ENCODE measurements at places on chromosomes 5 and 9.
A peak's percentile ranks its signal among the peaks of the same experiment; 100 is the strongest.

DNA sequence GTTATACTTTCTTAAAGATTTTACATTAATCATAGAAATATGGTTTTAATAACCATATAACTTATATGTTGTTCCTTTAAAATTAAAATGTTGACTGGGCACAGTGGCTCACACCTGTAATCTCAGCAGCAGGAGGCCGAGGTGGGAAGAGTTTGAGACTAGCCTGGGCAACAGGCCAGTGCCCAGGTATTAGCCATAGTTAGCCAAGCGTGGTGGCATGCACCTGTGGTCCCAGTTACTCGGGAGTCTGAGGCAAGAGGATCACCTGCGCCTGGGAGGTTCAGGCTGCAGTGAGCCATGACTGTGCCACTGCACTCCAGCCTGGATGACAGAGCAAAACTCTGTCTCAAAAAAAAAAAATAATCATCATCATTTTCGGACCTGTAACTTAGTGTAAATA is 133.5 kb downstream of the DTWD2 start:
- DNase-seq, result no peak

DNA sequence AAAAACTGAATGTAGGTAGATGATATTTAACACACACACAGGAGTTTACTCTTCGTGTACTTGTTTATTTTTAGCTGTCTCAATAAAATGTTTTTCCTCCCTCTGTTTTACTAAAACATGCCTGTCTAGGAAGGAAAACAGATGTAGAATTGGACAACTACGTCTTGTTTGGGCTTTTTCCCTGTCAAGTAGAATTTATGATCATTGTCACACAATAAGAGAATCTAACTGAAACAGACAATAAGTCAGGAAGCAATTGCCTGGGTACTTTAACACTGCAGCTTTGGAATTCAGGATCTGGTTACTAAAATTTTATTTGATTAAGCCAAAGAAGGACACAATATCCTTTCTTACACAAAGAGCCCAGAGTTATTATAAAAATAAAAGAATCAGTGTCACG is 164.2 kb downstream of the ZDHHC21 start:
- DNase-seq, result no peak

DNA sequence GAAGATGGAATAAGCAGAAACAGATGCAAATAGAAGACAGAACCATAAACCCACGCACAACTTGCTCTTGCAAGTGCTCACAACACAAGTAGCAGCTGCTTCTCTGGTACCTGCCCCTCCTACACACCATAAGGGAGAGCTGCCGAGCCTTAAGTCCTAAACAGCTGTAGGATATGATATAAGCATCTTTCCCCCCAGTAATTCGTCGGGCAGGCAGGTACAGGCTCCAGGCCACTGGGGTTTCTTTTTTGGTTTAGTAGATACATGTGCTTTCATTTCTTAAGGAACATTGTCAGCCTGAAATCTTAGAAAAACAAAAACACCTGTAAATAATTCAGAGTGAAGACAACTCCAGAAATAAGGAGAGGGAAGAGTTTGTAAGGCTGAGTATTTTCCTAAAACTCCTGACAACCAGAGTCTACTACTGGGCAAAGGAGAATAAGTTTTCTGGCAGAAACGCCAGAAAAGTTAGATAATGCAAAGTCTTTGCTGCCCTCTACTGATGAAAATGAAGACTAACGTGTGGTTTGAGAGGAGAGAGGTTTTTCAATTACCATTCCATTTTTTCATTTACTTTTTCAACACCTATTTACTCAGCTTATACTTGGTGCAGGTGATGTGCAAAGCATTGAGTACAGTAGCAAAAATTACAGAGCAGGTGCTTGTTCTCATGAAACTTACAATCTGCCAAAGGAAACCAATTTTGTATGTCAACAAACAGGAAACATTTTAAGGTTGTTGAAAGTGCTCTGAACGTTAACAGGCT is 20.1 kb upstream of the TCERG1 start:
- DNase-seq, result peak; percentile 63

- no peak for DNase-seq
Measured at GRCh38 chr9:89274838-89275237, 36.2 kb upstream of the CKS2 start.

- no peak for DNase-seq
Measured at GRCh38 chr5:22683050-22683449, 170.1 kb downstream of the CDH12 start.

- no peak for DNase-seq
Measured at GRCh38 chr5:168328814-168329213, 37.4 kb downstream of the WWC1 start.

DNA sequence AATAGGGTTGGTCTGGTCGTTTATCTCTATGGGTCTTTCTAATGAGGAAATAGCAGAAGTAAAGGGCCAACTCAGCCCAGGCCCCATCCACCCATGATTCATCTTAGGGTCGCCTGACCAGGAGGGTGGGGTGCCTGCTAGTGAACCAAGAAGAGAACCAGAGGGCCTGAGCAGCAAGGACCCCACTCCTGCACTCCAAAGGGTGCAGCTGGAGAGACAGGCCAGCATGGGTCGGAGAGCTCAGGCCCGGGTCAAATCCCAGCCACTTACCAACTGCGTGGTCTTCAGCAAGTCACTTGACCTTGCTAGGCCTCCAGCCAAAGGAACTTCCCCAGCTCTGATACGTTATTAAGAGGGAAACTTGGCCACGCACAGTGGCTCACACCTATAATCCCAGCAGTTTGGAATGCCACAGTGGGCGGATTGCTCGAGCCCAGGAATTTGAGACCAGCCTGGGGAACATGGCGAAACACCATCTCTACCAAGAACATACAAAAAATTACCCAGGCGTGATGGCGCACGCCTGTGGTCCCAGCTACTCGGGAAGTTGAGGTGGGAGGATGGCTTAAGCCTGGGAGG is 4.3 kb downstream of the BBLN start:
- no peak for DNase-seq

GRCh38 chr9:98184326-98184725 is 8.1 kb downstream of the CORO2A start:
- DNase-seq, result no peak

GRCh38 chr5:1065891-1066650 is 45.8 kb downstream of the SLC12A7 start:
- DNase-seq, result no peak

DNA sequence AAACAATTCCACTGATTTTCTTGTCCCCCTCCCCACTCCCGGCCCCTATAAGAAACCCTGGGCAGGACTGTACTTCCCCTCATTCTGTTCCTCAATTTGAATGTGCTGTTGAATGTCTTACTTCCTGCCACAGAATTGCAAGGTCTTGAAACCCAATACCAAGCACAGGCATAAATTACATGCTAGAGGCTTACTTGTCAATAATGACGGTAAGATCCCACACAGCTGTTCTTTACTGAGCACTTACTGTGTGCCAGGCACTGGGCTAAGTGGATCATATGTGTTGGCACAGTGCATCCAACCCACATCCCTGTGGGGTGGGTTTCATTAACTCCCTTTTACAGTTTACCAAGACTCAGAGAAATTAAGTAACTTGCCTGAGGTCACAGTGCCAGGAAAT is 63.4 kb downstream of the MVB12B start:
- no peak for DNase-seq

GRCh38 chr5:135944967-135945560 is 9.7 kb downstream of the LECT2 start:
- peak; percentile 49 for DNase-seq

DNA sequence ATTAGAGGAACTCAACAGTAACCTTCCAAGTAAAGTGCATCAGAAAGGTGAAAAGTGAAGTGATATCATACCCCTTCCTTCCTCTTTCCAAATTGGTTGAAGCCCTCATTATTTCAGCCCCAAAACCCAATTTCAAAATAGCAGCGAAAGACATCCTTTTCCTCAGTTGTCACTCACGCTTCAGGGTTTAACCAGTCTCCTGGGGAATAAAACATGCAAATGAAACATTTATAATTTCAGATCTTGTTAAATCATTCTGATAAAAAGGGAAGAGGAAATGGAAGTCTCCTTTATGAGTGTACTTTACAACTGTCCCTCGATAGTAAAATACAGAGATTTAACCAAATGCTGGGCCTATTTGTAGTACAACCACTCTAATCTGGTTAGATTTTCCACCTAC is 22.5 kb downstream of the TRPM6 start:
- DNase-seq, result no peak

DNA sequence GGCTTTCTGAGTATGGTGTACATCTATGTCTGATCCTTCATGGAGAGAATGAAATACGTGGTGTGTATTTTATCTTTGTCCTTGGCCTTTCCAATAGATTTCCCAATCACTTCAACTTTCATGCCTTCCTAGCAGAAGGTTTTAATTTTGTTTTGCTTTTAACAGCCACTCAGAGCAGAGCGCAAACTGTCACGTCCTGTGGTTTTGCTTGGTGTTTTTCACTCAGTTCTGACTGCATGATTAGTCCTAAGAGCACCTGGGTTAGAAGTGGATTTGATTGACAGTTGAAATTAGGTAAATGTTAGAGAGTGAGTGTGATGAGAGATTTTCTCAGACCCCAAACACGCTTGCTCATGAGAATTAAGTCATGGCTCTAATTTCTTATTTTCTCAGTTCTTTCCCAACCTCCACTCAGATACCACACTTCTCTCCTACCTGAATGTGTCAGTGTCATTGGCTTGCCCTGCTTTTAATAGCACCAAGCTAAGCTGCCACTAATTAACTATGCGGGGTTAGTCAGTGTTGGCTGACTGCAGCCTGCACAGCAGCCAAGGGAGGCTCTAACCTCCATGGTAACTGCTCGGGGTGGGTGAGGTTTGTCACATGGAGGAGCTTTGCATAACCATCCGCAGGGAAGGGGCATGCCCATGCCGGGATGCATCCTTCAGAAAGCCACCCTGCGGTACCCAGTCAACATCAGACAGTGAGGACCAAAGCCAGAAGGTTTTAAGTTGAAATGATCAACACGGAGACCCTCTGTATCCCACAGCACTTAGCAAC is 173.4 kb downstream of the NR3C1 start:
- DNase-seq, result peak; percentile 79

DNA sequence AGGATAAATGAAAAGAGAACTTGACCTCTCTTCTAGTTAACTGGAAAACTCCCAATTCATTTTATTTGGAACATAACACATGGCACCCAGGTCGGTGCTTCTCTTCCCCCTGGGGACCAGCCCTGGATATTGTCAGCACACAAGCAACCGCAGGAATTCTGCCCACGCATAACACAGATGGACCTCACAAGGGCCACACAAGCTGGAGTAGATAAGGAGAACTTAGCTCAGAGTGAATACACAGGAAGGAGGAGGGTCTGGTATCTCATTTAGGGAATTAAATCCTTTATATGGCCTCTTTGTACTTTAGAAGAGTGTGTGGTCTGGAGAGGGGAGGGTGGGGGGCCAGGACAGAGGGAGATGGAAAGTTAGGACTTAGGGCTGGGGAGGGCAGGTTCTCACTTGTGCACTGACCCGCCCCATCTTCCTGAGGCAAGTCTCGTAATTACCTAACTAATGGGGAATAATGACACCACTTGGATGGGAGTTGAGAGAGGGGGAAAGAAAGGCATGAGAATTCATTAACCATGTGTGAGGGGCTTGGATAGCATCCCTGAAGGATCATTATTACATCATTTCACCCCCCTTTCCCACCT is 341.2 kb upstream of the WWC1 start:
- no peak for DNase-seq

DNA sequence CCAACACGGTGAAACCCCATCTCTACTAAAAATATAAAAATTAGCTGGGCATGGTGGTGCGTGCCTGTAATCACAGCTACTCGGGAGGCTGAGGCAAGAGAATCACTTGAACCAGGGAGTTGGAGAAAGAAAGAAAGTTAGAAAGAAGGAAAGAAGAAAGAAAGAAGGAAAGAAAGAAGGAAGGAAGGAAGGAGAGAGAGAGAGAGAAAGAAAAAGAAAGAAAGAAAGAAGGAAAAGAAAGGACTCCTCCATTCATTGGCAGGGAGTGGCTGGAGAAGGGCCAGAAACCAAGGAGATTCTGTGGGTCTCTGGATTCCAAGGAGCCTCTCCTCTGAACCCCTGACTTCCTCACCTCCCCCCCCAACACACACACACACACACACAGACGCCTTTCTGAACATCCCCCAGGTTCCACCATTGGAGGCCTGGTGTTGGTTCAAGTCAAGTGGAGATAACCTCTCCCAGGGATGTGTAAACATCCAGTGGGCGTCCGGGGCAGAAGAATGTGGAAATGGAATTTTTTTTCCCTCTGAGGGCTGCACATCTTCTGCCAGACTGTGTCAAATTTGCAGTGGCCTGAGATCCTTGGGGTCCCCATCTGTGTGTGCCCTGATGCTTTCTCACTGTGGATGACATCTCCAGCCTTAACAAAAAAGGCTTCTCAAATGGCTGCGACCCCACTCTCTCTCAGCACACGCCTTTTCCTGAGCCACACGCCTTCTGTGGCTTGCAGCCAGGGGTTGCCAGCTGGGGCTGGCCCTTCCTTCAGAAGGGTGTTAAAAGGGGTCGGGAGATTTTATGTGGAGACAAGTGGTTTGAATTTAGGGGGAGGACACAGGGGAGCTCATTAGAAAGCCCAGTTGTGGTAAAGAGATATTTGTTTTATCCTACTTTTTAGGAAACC is 109.3 kb upstream of the HAND1 start:
- DNase-seq, result no peak

DNA sequence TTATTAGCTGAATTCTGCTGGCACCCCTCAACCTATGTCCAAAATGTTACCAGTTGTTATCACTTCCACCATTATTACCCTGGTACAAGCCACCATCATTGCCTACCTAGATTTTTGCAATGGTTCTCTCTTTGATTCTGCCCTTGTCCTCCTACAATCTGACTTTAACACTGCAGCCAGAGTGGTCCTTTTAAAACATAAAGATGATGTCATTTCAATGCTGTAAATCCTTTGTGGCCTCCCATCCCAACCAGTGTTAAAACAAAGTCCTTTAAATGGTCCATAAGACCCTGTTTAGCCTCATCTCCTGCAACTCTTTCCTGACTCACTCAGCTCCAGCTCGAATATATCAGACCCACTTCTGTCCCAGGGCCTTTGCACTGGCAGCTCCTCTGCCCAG is 54.9 kb upstream of the FSTL4 start:
- no peak for DNase-seq

DNA sequence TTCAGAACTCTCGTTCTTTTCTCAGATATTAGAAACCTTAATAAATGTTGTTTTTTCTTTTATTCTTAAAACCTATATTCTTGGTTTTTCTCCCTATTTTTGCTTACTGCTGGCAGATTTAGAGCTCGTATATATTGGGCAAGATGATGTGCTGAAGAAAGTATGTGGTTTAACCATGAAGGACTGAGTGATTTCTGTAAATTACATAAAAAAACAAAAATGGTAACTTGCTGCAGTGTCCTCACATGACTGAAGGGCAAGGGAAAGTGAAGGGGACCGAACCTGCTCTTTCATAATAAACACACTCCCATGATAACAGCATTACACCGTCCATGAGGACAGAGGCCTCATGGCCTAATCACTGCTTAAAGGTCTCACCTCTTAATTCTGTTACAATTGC is 393.8 kb upstream of the ZNF608 start:
- DNase-seq, result no peak

DNA sequence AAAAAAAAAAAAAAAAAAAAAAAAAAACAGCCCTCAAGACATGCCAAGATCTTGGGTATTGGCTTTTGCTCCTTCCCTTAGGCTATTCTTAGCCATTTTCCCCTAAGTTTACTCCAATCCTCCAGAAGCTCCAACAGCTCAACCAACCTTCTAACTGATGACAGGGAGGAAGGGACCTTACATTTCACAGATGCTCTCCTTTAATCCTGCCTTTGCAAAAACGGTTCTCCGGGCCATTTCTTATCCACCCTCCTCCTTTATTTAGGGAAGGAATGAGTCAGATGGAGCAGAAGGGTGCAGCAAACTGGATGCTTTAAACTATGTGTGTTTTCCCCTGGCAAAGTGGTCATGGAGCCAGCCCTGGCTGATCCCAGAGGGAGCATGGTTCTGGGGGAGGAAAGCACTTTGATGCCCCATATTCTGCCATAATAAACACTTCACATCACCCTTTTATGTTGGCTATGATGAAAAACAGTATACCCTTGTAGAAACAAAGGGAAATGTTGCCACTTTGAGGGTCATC is 369.4 kb upstream of the DMAC1 start:
- no peak for DNase-seq

Data from GM13977 (cell line).